ENCODE measurements at places on chromosomes 12 and 14.

- no peak for DNase-seq
Measured at GRCh38 chr12:53233671-53234121, 1.7 kb upstream of the RARG start.

DNA sequence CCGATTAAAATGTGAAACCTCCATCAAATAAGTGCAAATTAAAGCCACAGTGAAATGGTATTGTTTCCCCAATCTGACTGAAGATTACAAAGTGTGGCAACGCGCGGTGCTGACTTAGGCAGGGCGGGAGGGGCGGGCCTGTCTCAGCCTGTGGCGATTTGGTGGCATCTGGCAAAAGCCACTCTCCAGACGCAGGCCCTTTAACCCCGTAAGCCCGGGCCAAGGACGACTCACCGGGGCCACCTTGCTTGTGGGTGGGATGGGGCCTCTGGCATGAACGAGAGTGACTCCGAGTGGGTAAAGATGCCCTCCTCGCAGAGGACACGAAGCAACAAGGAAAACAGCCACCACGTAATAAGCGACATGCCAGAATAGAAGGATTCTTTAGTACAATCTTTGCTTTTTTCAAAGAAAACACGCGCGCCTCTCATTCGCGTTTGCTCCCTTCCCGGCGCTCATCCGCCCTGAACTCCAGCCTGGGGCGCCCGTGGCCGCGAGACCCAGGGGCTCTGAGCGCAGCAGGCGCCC is 815 bp downstream of the DEGS2 start:
- DNase-seq = no peak

DNA sequence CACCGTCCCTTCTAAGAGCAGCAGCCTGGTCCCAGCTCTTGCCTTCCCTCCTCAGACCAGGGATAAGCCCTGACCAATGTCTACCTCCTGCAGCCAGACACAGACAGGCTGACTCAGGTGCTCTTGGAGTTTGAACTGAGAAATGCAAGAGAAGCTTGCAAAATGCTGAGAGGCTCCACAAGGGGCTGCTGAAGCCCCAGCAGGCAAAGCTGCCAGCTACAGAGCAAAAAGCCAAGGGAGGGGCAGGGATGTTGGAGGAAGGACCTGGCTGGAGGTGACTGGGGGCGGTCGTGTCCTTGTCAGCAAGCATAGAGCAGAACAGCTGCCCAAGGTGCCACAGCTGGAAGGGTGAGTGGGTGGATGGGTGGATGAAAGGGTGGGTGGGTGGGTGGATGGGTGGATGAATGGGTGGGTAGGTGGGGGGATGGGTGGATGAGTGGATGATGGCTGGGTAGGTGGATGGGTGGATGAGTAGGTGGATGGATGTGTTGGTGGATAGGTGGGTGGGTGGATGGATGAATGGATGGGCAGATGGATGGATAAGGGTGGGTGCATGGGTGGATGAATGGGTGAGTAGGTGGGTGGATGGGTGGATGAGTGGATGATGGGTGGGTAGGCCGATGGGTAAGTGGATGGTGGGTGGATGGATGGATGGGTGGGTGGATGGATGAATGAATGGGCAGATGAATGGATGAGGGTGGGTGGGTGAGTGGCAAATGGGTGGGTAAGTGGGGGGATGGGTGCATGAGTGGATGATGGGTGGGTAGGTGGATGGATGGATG is 4.0 kb upstream of the INF2 start:
- no peak for DNase-seq

DNA sequence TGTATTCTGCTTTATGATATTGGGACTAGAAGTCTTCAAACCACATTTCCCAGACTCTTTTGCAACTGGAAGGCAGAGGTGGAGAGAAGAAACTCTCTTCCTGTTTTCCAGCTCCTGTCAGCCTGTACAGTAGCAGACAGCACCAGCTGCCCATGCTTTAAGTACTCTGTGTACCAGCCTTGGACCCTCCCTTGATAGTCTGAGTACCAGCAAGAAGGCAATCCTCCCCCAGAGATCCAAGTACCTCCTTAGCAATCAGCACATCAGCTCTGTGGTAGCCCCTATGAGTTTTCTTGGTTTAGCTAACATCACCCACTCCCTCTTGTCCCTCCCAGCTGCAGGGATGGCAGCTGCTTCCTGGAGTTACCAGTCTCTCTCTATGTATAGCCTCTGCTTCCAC is 56.3 kb downstream of the STXBP6 start:
- DNase-seq = no peak

DNA sequence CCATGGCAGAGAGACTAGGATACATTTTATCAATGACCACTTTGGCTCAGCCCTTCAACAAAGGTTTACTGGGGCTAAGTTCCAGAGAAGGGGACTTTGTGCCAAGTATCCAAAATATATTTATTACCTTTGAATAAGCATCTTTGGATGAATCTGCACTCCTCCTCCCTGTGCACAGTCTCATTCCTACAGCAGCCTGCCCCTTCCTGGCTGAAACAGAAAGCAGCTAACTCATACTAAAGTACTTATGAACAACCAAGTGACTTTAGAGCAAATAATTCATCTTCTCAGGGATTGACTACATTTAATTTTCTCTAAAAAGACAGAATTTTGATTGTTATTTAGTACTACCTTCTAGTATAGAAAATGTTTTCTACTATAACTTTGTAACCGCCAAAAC is 47.8 kb upstream of the ETV6 start:
- DNase-seq = no peak

Data from glomerular endothelial cell (primary cell).